ENCODE measurements at places on chromosomes 3 and 15. TPM values are rescaled to one million over a fixed set of nuclear protein-coding genes. Genes with fewer than 3 reads are reported as not detected.

Gene UPK1B
- 3.7 TPM for polyA plus RNA-seq

Gene CD276
- polyA plus RNA-seq = 30.4 TPM

- no peak for DNase-seq
Measured at GRCh38 chr15:63338170-63338569, 43.5 kb downstream of the CA12 start.

GRCh38 chr3:31029706-31030105, 135.2 kb upstream of the GADL1 start:
- no peak for DNase-seq

DNA sequence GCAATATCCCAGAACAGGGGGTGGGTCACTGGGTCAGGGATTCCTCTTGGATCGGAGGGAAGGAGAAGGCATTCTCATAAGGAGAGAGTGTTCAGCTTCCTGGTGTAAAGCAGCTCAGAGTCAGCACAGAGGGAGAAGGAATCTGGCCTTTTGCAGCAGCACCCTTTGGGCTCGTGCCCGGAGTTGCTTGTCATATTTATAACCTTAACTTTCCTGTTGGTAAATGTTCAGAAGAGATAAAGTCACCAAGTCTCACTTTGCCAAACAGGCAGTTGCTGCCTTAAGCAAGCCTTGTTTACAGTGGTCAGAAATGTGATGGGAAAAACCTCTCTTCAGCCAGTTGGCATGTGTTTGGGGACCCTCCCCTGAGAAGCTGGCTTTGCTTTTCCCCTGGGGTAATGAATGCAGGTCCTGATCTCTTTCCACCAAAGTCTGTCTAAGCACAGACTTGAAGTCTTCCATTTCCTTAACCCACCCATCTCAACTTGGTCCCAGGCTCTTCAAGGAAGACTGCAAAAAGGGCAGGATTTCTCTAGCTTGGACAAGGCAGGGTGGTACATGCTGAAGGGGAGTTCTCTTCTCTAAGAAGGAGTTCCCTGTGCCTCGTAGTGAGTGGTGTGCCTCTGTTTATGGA, 206.9 kb upstream of the BHLHE40 start:
- peak; percentile 89 for DNase-seq

DNA sequence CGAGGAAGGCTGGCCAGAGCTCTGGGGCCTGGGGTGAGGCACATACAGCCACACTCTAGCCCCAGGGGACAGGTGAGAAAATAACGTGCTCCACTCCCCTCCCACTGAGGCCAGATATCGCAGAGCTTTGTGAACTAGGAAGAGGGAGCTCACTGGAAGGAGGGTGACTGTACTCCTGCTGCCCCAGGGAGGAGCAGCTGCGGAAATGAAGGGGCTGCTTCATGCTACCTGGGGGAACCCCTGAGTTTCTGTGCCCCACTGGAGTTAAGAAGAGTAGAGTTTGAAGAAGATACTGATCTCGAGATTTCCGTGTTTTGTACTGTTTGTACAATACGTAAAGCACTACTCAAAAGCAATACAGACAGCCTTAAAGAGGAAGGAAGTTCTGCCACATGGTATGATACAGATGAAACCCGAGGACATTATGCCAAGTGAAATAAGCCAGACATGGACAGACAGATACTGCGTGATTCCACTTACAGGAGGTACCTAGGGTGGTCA, 44.6 kb downstream of the CMTM6 start:
- DNase-seq = no peak

GRCh38 chr15:74835312-74835823, 7.6 kb downstream of the ULK3 start:
- no peak for DNase-seq

GRCh38 chr3:140432229-140432669, 245.6 kb upstream of the TRIM42 start:
- no peak for DNase-seq

Data from pancreas (tissue), 10 donors.